Stimulated activated CD4-positive, alpha-beta T cell treated with anti-CD3 and anti-CD28 coated beads, Interleukin-4, amount 100 ng/mL, for 4 hours (primary cell): ENCODE measurements at places on chromosomes 1 and 21.

DNA sequence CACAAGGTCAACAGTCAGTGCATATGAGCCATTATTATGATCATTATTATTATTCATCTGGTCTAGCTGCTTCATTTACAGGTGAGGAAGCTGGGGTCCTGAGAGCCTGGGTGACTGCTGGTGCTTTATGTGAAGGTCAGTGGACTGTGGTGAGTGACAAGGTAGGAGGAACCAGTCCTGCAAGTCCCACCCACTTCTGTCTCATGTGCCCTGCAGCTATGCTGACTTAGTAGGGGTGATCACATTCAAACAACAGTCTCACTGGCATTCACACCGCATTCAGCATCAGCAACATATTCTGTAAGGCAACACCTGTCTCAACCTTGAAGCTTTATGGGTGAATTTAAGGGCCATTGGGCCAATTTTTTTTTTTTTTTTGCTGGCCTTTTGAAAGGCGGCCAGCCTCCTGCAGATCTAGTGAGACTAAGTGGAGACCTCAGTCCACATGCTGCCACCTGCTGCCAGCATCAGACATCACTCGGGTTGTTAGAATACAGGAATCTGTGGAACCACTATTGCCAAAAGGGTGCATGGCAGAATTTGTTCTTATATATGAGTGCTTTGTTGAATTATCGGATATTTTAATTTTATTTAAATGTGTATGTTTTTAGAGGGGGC is 59.9 kb upstream of the CACNA1E start:
- peak; percentile 23 for DNase-seq

GRCh38 chr21:29367335-29367734 is 68.6 kb downstream of the BACH1 start:
- DNase-seq = no peak

DNA sequence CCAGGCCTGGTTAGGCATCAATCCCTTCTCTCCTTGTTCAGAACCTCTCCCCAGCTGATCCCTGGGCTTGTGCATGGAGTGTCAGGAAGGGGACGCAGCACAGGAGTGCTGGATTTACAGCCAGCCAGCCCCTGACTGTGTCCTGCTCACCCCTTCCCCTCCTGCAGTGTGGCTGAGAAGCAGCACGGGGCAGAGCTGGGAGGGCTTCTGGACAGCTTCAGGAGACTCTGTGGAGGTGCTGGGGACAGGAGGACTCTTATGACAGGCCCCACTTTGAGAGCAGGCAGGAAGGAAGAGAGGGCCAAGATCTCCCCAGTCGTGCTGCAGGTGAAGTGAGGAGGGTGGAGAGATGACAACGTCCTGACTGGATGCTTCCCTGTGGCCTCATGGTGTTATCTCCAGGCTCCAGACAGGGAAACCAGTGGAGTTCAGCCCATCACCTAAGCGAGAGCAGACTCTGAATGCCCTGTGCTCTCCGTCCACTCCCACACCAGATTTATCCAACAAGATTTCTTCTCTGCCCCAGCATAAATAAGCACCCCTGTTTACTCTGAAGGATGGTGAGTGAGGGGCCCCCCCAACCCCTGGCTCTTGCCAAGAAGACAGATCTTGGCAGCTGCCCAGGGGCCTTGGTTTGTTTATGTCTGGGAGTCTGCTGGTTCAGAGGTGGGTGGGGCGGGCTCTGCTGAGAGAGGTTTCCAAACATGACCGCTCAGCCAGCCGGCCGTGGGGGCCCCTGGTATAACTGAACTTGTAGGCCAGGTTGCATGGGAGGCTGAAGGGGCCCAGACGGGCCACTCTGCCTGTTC is 21.3 kb downstream of the TMCC2 start:
- no peak for DNase-seq

- DNase-seq = peak; percentile 23
These were observed 54.1 kb upstream of the ID3 start for GRCh38 chr1:23613191-23614031.

GRCh38 chr1:188061881-188062280 is 1233.1 kb downstream of the PLA2G4A start:
- no peak for DNase-seq

DNA sequence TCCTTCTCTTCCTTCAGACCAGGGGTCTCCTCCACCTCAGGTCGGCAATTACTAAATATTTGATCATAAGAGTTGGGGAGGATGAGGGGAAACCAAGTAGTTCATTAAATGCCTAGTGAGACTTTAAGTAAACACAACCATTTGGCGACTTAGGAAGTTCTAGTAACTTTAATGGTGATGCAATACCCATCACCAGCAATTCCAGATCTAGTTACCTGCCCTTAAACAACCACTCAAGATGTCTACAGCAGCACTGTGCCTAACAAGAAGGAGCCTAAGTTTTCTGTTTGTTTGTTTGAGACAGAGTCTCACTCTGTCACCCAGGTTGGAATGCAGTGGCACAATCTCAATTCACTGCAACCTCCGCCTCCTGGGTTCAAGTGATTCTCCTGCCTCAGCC is 56.6 kb upstream of the L1TD1 start:
- no peak for DNase-seq

GRCh38 chr1:55213151-55213884 is 1.8 kb downstream of the USP24 start:
- DNase-seq = no peak

DNA sequence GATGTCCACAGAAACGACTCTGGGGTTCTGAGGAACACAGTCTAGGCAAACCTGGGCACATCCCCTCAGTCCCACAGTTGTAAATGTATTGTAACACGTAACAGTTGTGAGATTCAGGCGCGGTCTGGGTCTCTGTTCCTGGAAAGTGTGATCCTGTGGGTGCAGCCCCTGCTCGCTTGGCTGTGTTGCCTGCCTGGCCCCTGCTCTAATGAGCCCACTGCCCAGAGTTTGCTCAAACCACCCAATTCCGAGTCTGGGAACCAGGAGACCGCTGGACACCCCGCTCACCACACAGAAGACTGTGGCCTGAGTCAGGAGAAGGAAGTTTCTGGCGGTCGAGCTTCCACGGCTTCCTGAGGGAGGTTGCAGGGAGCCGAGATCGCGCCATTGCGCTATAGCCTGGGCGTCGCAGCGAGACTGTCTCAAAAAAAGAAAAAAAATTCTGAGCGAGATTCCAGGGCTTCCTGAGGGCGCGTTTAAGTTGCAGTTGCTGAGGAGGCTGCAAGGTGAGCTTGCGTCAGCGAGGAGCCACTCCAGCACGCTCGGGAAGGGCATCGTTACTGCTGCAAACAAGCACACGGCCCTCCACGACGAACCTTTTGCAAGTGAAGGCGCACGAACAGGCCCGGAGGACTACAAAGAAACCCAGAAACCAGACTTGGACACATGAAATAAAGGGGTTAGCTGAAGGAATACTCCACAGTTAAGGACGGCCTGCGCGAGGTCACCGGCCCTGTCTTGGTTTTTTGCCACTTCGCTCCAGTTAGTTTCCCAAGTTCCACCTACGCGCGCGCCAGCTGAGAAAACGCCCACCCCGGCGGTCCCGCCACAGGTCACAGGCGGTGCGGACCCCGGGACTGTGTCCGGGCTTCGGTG is 1.1 kb downstream of the C21orf58 start:
- DNase-seq = no peak

GRCh38 chr1:200890818-200891773 is 3.6 kb upstream of the INAVA start:
- no peak for DNase-seq

DNA sequence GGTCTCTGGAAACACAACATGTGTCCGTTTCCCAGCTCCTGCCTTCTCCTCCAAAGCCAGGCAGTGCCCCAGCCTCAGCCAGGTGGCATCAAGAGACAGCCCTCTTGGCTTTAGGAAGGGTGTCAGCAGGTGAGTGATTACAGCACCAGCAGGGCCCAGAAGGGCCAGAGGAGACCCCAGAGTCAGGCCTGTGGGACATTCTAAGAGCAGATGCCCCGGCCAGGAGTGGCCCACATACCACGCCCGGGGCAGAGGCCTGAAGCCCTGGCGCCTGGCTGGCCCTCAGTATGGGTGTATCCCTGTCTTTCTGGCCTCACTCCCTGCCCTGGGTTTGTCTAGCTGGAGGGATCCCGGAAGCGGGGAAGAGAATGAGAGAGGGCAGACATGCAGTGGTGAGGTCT is 109.2 kb downstream of the CASZ1 start:
- DNase-seq = no peak

- DNase-seq = no peak
These were observed 9.0 kb downstream of the RPF1 start for GRCh38 chr1:84488107-84488506.

DNA sequence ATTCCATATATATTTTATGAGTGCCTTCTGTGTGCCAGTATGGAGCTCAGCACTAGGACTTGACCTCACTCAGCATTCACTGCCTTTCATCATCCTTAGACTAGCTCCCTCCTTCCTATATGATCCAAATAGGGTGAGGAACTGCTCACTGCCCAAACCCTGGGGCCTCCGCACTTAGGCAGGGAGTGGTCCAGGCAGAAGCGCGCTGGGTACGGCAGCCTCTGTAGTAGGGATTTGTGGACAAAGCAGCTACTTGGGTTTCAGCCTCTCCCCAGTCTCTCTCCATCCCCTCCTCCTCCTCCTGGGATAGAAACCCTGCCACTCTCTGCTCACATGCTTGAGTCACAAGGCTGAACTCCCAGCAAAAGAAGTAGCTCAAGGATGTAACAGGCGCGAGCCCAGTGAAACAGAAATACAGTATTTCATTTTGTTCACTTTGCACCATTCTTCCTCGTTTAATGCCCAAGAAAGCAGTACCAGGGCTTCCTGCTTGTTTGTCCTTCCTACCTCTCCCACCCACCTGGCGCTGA is 32.9 kb downstream of the PLEKHA6 start:
- no peak for DNase-seq

DNA sequence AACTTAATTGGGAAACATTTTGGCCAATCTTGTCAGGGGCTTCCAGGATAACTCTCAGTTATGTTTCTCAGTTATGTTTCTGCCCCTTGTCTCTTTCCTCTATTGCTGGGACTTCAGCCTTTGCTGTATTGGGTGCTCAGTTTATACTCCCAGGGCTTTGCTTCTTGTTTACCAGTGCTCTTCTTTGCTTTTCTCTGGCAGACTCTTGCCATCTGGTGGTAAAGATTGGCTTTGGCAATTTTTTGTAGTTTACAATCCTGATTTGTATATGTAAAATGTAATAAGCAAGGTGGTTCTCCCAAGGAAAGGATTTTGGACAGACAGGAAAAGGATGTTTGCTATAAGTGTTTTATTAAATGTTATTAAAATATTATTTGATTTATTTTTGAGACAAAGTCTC is 37.9 kb downstream of the FABP3 start:
- no peak for DNase-seq

GRCh38 chr21:36929622-36930021 is 36.8 kb downstream of the HLCS start:
- no peak for DNase-seq

GRCh38 chr21:38645282-38645681 is 147.0 kb upstream of the ERG start:
- DNase-seq = no peak

- peak; percentile 55 for DNase-seq
These were observed 6.7 kb downstream of the LMO4 start for GRCh38 chr1:87335175-87335884.

DNA sequence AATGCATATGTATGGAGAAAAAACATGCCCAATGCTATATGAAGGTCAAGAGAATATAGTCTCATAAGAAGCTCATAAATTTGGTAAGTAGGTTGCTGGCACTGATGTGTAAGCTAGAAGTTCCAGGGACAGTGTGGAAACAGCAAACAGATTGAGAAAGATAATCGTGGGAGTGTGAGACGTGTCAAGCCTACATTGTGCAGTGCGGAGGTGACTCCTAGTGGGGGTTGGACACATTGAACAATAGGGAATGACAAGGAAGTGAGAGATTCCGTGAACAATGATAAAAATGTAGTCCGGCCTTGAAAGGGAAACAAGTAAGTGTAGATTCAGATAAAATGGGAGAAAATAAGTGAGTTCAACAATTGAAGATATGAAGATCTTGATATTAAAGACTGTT is 788.4 kb upstream of the PRMT6 start:
- DNase-seq = no peak

GRCh38 chr1:207698822-207699483 is 52.9 kb upstream of the CD46 start:
- peak; percentile 20 for DNase-seq

GRCh38 chr1:178057141-178057765 is 36.7 kb upstream of the RASAL2 start:
- no peak for DNase-seq

- DNase-seq = no peak
These were observed 7.1 kb downstream of the KLF18 start for GRCh38 chr1:44134071-44134920.

DNA sequence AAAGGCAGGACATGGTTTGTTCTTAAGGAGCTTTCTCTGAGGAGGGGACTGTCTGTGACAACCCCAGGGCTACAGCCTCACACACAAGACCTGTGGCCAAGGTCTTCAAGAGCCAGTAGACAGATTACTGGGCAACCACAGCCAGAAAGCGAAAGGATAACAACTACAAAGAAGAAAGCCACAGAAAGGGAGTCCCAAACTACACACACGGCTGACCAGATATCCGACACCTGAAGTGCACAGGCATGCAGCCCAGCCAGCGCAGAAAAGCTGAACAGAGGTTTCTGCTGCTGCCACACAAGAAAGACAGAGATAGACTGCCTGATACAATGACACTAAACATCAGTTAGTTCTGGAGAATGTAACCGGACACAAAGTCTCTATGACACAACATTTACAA is 21.4 kb upstream of the NADK start:
- no peak for DNase-seq

DNA sequence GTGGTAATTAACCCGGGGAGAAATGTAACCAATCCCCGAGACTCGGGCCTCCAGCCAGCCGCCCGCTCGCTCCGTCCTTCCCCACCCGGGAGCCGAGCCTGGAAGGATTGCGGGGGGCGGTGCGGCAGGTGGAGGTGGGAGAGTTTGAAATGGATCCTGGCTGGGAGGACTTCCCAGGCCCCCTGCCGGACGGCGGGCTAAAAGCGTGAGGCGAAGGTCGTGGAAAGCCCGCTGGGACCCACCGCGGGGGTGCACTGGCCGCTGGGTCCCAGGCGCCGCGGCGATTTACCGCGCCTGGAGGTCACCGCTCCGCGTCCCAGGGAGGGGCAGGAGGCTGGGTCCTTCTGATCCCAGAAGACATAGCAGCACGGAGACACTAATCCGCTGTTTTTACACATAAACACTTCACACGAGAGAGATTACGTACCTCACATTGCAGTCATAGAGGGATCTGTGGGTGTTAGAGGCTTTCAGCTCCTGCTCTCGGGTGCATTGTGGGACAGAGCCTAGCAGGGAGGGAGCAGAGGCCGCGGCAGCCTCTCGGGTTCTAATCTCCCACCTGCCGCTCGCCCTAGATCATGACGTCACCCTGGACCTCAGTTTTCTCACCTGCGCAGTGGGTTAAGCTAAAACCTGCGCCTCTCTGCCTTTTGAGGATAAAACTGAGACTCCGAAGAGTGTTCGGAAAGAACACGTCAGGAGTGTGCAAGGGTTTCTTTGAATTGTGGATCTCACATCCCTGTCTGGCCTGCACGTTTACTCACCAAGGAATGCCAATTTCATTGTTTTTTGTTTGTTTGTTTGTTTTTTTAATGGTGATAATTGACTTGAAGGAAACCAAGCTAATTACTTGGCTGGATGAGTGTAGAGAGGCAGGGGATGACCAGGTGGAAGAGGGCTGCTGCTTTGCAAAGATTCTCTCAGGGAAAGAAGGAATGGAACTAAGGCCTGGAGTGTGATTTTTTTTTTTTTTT is 17.1 kb upstream of the TMEM9 start:
- peak; percentile 40 for DNase-seq
